ENCODE measurements at places on chromosomes 6 and 20.

DNA sequence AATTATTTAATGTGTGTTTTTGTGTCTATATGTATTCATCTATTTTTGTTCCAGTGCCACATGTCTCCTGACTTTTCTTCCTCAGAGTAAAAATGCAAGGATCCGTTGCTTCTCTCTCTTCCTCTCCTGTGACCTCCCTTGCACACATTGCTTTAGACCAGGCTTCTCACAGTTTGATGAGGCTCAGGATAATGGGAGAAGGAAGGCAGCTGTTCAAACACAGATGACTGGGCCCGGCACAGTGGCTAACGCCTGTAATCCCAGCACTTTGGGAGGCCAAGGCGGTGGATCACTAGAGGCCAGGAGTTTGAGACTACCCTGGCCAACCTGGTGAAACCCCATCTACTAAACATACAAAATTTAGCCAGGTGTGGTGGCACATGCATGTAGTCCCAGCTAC, 241.9 kb downstream of the SAMD5 start:
- no peak for DNase-seq

DNA sequence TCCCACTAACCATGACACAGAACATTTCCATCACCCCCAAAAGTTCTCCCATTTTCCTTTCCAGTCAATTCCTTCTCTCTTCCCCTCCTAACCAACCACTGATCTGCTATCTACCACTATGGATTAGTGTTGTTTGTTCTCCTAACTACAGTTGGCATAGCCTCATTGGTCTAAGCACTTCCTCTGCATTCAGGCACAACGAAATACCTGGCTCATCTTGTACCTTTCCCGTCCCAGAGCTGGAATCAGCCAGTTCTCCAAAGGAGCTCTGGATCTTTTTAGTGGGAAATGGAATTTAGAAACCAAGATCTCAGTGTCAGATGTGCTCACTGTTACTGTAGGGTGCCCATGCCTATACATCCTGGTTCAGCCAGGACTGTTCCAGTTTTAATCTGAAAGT, 4.0 kb upstream of the WTAP start:
- DNase-seq: no peak

GRCh38 chr6:6007366-6008088, 802 bp upstream of the NRN1 start:
- no peak for DNase-seq

GRCh38 chr6:12961761-12962160, 245.2 kb downstream of the PHACTR1 start:
- no peak for DNase-seq
